Spinal cord (tissue), 10 donors: ENCODE measurements at places on chromosomes 5 and 9.

DNA sequence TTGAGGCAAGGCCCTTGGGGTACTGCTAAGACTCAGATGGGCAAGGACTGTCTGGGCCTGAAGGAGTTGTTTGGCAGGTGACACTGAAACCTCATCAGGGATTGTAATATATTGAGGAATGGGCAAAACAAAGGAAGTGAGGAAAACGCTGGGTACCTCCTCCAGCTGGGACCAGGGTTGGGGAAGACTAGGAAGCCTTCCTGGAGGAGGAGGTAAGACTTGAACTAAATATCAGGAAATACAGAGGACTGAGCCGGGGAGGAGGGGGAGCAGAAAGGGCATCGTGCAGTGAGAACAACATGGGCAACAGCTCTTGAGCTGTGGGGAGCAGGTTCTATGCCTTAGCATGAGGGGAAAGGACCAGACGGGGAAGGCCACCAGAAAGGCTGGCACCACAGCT lies 144.0 kb downstream of the GABBR2 start:
- no peak for DNase-seq

GRCh38 chr9:134365791-134366222 lies 39.6 kb downstream of the RXRA start:
- DNase-seq: peak; percentile 76

GRCh38 chr9:98020476-98021145 lies 35.9 kb upstream of the NANS start:
- no peak for DNase-seq

- no peak for DNase-seq
These were observed 455.3 kb upstream of the KIF2A start for GRCh38 chr5:61850696-61851095.

- DNase-seq: no peak
These were observed 47.7 kb downstream of the SIL1 start for GRCh38 chr5:139150367-139150999.

- no peak for DNase-seq
These were observed 306.6 kb upstream of the KIF2A start for GRCh38 chr5:61999371-61999770.

DNA sequence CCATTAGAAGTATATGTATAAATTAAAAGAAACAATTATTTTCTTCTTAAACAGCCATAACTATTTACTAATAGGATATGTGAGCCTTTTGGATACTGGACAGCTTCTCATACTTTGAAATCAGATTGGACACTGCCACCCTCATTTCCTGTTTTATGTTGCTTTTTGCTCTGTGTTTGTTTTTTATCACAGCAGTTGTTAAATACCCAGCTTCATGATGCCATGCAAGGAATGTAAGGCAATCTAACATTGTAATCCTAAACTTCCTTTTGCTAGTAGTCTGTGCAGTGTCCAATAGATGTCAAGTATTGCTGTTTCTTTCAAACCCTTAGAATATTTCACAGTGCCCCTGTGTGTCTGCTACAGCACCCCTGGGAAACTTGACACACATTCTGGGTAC lies 56.2 kb downstream of the CNTLN start:
- DNase-seq: no peak

GRCh38 chr9:131837316-131837715 lies 97.4 kb upstream of the RAPGEF1 start:
- DNase-seq: no peak

DNA sequence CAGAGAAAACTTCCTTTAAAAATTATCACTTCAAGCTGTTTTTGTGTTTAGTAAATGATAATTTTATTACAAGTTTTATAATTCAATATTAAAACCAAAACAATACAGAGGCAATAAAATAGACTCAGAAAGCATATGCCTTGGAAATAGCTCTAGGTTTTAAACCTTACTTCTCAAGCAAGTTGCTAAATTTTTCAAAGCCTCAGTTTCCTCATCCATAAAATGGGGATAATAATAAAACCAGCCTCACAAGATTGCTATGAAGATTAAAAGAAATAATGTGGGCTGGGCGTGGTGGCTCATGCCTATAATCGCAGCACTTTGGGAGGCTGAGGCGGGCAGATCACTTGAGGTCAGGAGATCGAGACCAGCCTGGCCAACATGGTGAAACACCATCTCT lies 62.8 kb downstream of the TTLL11 start:
- DNase-seq: no peak

- DNase-seq: no peak
These were observed 386.2 kb downstream of the PRDM9 start for GRCh38 chr5:23893561-23893960.

GRCh38 chr5:135236908-135237747 lies 161.9 kb downstream of the MACROH2A1 start:
- DNase-seq: no peak

DNA sequence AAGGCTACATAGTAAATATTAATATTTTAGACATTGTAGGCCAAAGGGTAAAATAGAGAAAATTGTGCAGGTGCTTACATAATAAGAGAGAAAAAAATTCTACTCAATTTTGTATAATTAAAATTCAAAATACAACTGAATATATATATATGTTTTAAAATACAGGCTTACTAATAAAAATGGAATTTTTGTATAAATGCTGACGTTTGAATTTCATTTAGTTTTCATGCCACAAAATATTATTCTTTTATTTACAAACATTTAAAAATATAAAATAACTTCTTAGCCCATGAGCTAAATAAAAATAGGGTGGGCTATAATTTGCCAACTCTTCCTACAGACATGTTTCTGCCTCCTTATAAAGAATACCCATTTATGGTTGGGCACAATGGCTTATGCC lies 328.6 kb downstream of the TRPM3 start:
- no peak for DNase-seq

GRCh38 chr5:113091622-113092021 lies 115.0 kb downstream of the DCP2 start:
- DNase-seq: no peak

DNA sequence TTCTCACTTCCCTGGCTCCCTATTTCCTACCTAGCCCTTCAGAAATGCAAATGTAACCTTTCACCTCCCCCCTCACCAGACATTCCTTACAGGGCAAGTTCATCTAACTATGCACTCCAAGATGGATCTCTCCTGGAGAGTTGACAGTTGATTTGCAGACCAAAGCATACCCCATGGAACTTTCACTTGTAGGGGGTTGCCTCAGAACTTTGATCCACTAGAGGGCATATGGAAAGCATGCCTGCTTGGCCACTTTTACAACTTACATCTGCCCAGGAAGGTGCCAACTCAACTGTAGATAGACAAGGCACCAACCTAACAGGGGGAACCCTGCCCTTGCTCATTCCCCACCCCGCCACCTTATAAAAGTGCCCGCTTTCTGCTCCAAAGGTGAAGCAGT lies 187.8 kb downstream of the NXNL2 start:
- peak; percentile 35 for DNase-seq

- DNase-seq: no peak
These were observed 359.5 kb upstream of the ADAMTS16 start for GRCh38 chr5:4780633-4781032.

DNA sequence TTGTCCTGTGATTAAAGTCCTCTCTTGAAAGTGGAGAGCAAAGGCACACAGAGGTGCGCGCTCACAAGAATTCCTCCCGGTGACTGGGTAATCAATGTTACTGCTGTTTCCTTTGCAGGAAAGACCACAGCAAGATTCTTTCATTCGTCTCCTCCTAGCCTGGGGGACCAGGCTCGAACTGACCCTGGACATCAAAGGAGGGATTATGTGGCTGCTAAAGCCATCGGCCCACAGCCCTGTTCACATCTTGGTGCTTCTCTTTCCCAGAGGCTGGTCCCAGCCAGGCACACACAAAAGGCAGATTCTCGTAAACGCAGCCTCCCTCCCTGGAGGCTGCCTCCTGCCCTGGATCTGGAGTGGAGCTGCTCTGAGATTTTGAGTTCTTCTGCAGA lies 230.9 kb downstream of the FANCC start:
- DNase-seq: no peak
